ENCODE measurements at places on chromosomes 1 and 21. TPM values are rescaled to one million over a fixed set of nuclear protein-coding genes. Genes with fewer than 3 reads are reported as not detected.

DNA sequence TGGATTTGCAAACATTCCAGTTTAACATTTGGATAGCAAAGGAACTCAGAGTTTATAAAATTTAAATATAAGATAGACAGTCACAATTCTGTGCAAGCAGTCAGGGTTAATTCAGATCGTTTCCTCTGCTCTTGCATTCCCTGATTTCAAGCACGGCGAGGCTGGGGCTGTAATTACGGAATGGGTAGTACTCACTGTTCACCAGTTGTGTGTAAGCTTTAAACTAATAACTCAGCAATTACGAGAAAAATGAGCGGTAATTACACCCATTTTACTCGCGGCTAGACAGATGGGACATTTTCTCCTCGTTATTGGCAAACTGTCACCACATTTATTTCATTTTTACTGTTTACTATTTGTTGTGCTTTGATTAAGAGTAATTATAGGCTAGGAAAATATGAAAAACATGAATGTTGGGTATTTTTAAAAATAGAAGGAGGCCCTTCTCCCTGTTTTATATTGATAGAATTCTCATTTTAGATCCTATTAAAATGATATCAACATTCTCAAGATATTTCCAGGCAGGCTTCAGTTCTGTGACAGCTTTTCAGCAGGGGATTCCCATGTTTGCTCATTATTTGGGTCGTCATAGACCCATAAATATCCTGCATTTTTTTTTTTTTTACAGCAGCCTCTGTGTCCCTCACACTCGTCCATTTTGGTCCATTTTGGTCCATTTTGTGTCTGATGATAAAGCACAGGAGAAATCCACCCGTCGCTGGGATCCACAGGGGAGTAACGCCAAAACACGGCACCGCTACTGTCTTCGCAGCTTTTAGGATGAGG is 208.3 kb downstream of the DSCAM start:
- DNase-seq = no peak

DNA sequence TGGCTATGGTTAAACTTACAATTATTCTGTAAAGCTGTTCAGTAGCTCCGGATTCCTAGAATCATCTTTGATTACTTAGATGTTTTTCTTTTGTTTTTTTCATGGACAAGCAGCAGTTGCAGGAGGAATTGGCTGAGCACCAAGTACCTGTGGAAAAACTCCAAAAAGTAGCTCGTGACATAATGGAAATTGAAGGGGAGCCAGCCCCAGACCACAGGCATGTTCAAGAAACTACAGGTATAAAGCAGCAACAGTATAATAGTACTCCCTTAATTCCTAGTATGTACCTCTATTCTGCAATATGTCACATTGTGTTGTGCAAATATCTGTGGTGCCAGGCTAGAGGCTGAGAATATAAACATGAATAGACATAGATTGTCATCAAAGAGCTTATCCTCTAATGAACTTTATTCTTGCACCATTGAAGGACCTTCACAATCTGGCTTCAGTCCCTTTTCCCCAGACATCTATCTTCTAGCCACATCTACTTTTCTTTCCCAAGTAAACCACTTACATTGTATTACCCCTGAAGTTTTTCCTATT is 132.3 kb upstream of the BMP8A start:
- no peak for DNase-seq

GRCh38 chr1:49051647-49052046 is 275.0 kb upstream of the BEND5 start:
- DNase-seq = no peak

DNA sequence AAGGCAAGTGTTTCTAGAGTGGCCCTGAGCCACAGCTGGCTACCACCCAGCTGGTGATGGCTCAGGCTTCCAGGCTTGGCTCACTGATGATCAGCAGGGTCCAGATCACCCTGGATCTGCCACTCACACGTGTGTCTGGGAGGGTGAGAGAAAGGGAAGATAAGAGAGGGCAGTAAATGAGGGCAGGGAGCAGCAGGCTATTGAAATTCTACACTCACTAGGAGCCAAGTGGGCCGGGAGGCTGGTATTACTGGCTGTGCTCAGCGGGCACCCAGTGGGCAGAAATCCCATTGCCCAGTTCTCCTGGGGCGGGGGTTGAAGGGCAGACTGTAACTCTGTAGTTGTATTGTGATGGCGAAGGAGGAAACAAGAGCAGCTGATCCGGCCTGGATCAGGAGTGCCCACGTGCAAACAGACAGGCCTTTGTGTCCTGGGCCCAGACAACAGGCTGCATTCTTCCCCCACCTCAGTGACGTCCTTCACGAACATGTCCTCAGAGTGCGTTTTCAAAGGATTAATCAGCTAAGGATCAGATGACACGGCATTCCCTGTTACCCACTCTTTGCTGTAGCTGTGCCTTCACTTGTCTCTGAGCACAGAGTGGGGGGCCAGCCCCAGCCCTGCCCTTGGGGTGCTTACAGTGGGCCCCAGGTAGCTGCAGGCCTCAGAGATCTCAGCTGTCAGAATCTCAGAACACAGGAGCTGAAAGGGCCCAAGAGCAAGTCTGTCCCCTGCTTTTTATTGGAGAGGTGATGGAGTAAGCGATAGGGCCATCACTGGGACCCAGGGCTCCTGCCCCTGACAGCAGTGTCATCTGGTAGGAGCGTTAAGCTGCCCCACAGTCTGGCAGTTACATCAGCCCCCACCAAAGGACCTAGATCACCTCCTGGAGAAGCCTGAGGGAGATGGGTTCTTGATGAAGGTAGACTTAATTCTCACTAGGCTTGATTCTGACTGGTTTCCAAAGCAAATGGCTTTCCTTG is 60.5 kb downstream of the ATP1A1 start:
- peak; percentile 87 for DNase-seq

PRPF38B gene
- 21.8 TPM for total RNA-seq

- DNase-seq = no peak
Observed at GRCh38 chr1:231431665-231432415, 9.8 kb upstream of the EGLN1 start.

DNA sequence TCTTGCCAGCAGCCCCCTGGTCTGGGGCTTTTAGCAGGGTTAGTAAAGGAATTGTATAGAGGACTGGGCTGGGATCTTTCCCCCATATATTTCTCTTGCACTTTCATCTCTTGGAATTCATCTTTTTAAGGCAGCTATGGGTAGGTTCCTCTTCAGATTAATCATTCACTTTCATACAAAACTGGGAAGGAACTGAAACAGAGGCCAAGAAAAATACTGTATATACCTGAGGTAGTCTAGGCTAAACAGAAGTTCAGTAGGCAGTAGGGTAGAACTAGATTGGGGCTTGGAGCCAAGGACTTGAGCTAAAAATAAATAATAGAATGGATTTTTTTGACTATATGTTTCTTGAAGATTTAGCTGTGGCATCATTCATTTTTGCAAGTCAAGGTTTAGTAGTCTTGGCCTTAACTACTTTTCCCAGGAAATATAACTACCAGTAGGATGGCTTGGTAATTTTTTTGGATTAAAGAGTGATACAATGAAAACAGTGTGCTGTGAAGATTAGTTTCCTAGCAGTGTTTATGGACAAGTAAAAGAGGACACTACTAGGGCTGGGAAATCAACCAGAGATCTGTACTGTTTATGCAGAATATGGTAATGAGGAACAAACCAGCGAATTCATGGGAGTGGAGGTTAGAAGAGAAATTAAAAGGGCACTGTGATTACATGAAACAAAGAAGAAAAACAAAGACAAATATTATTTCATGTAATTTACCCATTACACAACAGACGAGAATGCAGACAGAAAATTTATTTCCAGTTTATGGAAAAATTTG is 50.9 kb upstream of the PTGS2 start:
- DNase-seq = no peak

LRRIQ3 gene
- 1.9 TPM for total RNA-seq
